PC-3 (cell line): ENCODE measurements at places on chromosomes 6 and 20.

DNA sequence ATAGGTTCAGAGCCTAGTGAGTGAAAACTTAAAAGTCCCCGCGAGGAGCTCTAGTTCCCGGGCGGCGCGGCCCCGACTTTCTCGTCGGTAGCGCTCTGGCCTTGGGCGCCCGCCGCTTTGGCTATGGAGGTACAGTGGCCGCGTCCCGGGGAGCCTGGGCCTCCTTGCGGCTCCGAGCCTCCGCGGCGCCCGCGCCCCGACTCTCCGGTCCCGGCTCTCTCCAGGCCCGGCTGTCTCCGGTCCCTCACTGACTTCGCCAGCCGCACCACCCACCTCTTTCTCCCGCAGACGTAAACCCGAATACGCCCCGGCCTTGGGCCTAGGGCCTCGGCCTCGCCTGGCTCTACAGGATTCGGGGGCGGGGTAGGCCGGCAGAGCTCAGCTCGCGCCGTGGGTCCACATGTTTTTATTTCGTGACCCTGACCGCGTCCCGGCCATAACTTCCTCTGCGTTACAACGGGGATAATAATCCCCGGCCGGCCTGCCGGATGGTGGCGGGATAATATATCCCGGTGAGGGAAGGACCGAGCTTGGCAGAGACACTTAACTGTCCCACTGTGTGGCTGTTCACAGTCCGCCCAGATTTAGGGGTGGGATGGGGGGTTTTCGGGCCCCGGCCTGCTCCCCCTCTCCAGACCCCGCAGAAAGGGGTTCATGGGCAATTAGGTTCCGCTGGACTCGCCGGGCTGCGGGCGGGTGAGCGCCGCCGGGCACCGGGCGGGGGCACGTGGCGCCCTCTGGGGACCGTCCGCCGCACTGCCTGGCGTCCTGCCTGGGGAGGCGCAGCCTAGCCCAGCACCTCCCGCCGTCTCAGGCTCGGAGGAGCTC, 10.0 kb upstream of the TBX18 start:
- DNase-seq: no peak

DNA sequence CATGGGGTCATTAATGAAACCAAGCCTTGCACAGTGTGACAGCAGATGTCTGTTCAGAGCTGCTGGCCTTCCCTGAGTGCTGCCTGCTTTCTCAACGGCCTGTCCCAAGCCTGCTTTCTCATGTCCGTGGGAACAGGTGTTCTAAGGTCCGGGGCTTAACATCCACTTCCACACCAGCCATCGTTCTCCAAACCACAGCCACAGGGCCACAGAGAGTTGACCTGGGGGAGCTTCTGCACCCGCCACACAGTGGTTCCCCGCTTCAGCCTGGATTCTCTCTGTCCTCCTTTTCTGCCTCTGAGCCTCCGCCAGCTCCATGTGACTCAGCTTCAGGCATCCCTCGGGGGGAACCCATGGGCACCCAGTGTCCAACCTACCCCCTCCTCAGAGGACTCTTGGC, 26.9 kb upstream of the PPP1R3G start:
- DNase-seq: peak; percentile 7

DNA sequence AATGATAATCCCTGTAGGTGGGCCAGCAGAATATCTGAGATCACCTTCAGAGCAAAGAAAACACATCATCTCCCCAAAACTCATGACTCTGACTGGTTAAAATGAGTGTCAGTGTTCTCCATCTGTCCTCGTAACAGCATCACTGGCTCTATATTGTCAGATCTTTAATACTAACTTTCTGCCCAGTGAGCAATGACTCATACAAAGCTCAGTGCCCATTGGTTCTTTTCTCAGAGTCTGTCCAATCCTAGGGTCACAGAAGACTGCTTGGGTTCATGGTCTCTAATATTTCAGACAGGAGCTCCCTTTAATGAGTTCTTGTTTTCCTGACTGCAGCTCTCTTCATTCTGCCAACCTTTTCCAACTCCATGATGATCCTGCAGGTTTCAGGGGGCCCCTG, 36.4 kb downstream of the HLA-DPB1 start:
- DNase-seq: peak; percentile 51

DNA sequence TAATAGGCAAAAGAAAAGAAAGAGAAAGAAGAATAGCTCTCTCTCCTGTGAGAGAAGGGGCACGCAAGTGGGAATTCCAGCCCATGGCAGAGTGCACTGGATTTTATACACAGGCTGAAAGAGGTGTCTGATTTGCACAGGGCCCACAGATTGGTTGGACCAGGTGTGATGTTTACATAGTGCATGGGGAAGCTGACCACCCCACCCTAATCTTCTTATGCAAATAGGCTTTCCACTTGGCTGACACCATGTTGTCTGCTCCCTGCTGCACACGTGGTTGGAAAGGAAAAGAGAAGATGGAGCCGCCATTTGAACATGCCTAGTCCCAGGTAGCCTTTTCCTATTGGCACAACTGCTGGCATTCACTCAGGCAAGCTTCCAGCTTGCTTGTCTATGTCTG, 20.2 kb downstream of the MICA start:
- no peak for DNase-seq

DNA sequence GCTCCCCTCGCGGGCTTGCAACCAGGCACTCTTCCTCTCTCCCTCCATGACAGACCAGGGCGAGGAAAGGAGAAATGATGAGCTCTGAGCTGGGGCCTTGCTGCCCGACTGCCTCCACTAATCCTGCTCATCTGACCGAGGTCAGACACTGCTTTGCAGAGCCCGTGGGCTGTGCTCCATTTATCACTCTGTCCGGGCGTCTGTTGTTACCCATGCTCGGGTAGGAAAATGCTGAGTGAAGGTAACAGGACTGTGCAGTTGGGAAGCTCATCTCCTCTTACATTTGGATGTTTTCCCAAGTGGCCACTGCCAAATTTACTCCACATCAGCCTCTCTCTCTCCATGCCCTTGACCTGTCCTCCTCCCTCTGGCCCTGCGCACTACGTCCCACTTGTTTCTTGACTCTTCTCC, 14.6 kb downstream of the RPS6KA2 start:
- no peak for DNase-seq

GRCh38 chr6:161626132-161626676, 352.3 kb upstream of the AGPAT4 start:
- no peak for DNase-seq

- DNase-seq: no peak
Observed at GRCh38 chr20:49267327-49267726, 10.5 kb downstream of the ZNFX1 start.

DNA sequence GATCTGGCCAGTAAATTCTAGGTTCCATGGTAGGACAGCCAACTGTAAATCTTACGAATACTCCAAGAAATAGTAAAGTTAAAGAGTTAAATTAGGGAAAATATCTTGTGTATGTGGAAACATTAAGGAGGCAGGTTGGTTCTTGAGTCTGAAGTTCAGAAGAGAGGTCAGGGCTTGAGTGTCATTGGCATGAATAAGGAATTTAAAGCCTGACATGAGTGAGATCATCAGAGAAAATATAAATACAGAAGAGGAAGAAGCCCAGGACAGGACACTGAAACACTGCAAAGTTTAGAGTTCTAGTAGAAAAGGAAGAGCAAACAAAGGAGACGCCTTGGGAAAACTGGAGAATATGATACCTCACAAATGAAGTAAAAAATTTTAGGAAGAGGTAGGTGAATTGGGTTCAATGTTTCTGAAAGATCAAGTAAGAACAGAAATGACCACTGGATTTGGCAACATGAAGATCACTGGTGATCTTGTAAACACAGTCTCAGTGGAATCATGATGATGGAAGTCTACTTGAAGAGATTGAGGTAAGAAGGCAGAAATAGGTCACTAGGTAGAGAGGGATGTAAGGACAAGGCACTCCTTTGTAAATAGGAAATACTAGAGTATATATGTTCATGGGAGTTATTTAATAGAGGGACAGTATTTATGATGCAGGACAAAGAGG, 41.6 kb upstream of the SYNCRIP start:
- no peak for DNase-seq

- DNase-seq: peak; percentile 72
Observed at GRCh38 chr6:164379795-164380194, 929.6 kb downstream of the C6orf118 start.

DNA sequence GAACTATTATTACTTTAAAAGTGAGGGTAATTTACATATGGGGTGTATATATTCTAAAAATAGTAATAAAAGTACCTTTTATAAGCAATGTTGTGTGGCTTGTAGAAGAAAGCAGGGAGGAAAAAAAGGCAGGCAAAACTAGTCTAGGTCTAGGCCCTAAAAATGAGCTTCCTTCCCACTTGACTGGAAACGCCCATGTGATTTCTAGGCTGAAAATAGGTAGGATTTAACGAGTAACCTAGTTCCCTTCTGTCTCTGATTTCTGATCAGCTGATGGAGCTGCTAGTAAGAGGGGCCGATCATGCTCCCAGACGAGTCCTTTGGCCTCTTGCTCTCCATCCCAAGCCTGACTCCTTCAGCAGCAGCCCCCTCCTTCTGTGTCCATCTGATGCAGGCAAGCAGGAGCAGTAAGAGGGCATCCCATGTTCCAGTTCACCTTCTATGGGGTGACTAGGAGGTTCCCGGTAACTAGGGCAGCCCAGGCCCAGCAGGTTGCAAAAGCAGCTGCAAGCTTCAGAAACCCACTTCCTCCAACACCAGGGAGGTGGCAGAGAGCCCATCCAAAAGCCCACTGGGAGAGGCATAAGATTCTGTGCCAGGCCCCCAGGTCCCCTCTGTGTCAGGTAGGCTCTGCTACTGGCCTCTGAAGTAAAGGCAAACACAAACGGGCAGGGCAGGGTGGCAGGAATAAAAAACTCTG, 24.4 kb downstream of the TBC1D20 start:
- DNase-seq: no peak

- no peak for DNase-seq
Observed at GRCh38 chr6:105269390-105269789, 89.6 kb upstream of the POPDC3 start.

DNA sequence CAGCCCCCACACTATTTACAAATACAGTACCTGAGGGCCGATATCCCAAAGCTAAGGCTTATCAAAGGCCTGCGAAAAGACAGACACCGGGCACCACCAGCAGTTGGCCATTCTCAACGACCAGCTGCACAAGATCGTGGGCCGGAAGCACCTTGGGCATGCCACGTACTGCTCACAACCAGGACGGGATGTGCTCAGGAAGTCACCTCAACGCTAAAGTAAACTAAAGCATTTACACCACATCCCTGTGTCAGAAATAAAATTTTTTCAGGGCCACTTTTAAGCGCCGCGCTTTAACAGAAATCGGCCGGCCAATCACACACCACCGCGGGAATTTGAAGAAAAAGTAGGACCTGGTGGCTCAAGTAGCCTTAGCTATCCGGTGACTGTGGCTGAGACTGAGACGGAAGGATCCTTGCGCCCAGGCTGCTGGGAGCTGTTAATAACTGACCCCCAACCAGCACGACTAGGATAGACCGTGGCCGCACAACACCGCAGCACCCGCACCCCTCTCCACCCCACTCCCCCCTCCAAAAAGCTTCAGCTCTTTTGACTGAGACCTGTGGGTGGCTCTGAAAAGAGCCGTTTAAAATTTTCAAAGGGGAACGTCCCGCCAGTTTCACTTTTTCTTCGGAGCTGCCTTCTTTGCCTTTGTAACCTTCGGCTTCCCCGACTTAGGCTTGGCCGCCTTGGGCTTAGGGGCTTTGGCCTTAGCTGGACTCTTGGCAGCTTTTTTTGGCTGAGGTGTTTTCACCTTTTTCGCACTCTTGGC, 131.2 kb upstream of the BTN3A2 start:
- DNase-seq: peak; percentile 82

- peak; percentile 25 for DNase-seq
Observed at GRCh38 chr6:136113736-136114173, 136.4 kb downstream of the MTFR2 start.

- peak; percentile 38 for DNase-seq
Observed at GRCh38 chr6:133701633-133702331, 187.1 kb upstream of the TCF21 start.

DNA sequence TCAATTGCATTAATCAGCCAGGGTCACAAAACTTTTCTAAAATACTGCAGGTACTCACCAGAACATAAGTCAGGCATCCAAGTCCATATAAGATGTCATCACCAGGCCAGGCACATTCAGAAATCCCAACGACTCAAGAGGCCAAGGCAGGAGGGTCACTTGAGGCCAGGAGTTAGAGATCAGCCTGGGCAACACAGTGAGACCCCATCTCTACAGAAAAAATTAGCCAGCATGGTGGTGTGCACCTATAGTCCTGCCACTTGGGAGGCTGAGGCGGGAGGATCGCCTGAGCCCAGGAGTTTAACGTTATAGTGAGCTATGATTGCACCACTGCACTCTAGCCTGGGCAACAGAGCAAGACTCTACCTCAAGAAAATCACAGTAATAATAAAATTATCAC, 278.4 kb upstream of the PLN start:
- no peak for DNase-seq

DNA sequence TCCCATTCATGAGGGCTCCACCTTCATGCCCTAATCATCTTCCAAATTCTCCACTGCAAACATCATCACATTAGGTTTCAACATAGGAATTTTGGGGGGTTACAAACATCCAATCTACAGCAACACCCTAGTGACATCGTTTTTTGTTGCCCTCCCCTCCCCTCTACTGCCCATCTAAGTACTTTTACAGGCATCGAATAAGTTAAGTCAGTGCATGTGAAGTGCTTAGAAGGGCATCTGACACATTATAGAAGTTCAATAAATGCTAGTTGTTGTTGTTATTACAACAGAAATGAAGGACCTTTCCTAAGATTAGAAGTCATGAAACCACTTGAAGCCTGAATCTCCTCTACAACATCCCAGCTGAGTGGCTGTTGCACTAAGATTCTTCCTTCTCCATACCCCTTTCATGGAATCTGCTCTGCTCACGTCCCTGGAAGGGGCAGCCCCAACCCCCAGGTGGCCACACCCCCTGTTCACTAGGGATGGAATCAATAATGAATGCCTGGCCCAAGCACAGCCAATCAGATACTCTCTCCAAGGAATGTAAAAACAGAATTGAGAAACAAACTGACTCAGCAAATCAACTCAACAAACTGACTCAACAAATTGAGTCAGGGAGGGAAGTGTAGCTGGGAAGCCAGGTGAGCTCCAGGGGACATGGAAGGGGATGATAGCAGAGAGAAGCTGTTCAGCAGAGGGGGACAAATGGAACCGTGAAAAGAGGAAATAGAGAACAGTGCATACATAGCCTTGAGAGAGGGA, 3.9 kb upstream of the LRP11 start:
- peak; percentile 67 for DNase-seq

GRCh38 chr20:46826343-46826984, 68.2 kb upstream of the EYA2 start:
- no peak for DNase-seq

GRCh38 chr20:9912858-9913434, 74.1 kb upstream of the PAK5 start:
- peak; percentile 80 for DNase-seq
